ENCODE measurements at places on chromosomes 16 and 17.
A peak's percentile ranks its signal among the peaks of the same experiment; 100 is the strongest.

GRCh38 chr16:8753416-8754054 lies 43.9 kb downstream of the TMEM186 start:
- DNase-seq = no peak

DNA sequence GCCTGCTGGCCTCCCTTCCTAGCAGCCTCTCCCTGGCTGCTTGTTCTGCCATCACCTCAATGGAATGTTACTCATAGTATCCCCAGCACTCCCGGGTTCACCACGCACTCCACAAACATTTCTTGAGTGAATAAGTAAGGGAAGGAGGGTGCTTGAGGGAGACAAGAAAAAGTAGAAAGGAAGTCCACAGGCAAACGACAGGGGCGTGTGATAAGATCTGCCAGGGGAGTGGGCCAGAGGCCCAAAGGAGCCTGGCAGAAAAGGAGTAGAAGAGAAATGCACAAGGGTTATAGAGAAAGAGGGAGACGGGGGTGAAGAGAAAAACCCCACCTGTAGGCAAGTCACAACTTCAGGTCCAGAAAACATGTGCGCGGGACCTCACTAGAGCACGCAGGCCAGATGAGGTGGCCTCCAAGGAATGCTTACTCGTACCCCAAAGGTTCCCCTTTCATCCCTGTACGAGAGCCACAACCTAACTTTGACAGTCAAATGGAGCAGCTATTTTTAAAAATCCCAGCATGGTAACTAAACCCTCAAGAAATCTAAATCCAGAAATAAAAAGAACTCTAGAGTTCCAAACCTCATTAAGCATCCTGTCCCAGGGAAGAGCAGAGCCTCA lies 6.6 kb downstream of the ZDHHC7 start:
- DNase-seq = peak; percentile 56

GRCh38 chr16:82331397-82331796 lies 161.4 kb upstream of the MPHOSPH6 start:
- DNase-seq = no peak

- DNase-seq = no peak
Observed at GRCh38 chr17:15513856-15514459, 46.5 kb upstream of the CDRT4 start.

DNA sequence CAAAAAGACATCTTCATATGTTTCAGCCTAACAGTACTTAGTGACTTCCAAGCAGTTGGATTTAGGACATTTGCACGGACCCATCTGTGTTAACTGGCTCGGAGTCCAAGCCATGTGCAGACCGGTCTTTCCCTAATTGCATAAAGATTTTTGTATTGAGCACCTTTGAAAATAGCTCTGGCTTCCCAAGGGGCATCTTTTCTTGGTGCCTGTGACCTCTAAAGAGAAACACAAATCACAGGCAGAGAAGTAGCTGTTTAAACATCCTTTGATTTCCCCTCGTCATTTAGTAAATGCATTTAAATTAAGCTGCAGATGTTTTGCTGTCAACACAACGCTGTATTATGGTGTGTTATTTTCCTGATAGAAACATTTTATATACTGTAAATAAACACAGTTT lies 288.2 kb upstream of the SALL1 start:
- DNase-seq = no peak
